ENCODE measurements at places on chromosomes 1 and 21.

DNA sequence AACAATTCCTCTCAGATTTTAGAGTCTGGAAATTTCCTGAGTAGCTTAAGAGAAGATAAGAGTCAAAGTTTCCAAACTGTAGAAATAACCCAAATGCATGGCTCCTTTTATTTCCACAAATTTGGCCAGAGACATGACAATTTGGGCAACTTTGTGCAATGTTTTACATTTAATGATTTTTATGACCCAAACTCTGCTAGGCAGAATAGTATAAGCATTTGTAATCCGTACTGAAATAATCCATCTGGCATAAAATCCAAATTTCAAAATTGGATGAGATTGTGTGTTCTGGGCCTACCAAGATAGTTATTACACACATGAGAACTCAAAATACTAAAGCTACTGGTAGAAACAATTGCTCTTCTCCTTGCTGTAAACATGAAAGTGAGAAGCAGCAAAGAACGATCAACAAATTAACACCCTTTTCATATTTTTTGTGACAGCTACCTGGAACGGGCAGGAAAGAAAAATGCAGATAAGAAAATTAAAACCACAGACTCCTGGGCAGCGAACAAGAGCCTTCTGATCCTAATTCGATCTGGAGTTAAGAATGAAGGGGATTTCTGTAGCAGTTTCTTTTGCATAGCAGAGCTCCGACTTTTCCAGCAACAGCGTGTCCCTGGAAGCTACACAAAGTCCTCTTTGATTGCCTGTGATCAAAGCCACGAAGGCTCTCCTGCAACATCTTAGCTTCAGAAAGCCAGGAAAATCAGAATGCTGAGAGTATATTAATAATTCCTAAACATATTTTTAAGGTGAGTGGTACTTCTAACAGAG is 191.2 kb downstream of the GRIK1 start:
- DNase-seq, result no peak

DNA sequence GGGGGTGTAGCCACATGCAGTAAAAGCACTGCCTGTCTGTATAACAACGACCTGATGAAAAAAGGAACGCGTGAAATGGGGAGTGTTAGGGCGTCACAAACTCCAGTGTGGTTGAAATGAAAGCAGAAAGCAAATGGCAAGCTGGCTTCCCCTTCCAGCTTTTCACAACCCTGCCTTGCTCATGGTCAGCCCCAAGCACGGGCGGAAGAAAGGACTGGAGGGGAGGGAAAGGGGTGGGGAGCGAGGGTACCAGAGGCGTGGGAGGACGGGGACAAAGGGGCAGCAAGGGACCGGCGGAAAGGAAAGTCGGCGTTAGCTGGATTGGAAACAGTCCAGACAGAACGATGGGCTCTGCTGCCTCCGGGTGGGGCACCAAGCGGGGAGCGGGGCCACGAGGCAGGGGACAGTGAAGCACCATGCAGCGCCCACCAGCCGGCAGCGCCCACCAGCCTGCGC is 9.6 kb downstream of the VPS26C start:
- DNase-seq, result peak; percentile 50

GRCh38 chr1:209349363-209350308 is 233.9 kb upstream of the CAMK1G start:
- no peak for DNase-seq

- no peak for DNase-seq
Observed at GRCh38 chr1:219773775-219774174, 154.6 kb downstream of the SLC30A10 start.

GRCh38 chr21:15795533-15795932 is 65.8 kb downstream of the USP25 start:
- DNase-seq, result no peak

- DNase-seq, result no peak
Observed at GRCh38 chr1:221184131-221184794, 305.0 kb downstream of the HLX start.

DNA sequence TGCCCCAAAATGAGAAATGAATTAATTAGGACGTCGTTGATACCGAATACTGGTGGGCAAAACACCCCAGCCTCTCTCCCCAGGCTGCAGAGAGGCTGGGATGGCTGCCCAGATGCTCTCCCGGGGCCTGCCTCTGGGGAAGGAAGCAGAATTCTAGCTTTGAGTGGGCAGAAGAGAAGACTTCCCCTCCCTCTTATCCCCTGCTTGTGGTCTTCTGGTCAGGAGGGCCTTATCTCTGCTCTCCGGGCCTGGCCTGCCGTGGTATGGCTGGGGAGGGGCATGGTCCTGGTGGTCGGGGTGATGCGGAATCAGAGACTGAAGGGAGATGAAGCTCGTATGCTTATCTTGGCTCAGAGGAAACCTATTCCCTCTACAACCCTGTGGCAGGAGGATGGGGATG is 9.8 kb upstream of the CSF3R start:
- DNase-seq, result no peak

- DNase-seq, result no peak
Observed at GRCh38 chr21:41048145-41048544, 119.8 kb upstream of the BACE2 start.

DNA sequence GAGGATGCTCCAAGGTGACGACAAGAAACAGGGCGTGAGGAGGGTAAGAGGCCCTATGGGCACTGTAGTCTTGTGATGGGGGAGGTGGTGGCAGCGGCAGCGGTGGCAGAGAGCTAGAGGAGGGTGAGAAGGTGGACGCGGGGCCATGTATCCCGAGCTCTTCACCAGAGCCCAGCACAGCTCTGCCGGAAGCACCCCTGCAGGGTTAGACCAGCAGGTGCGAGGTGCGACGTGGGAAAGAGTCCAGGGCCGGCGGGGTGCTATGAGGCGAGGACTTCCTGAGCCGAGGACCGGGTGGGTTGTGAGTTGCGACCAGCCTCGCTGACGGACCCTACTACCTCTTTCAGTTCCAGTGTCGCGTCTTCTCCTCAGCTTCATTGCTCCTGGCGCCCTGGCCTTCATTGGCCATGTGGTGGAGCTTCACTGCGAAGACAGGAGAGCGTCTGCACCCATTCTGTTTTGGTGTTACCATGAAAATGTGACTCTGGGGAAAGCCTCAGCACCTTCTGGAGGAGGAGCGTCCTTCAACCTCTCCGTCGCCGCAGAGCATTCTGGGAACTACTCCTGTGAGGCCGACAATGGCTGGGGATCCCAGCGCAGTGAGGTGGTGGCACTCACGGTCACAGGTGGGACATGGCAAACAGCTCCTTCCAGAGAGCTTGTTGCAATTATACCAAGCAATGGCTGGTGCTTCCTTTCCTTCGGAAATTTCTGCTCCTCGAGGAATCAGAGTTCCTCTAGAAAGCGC is 67.9 kb upstream of the KIRREL1 start:
- no peak for DNase-seq

- DNase-seq, result no peak
Observed at GRCh38 chr1:244988521-244988920, 124.2 kb upstream of the HNRNPU start.

GRCh38 chr1:107326824-107327445 is 186.1 kb downstream of the NTNG1 start:
- no peak for DNase-seq

- no peak for DNase-seq
Observed at GRCh38 chr21:14084068-14084501, 126.7 kb downstream of the LIPI start.

DNA sequence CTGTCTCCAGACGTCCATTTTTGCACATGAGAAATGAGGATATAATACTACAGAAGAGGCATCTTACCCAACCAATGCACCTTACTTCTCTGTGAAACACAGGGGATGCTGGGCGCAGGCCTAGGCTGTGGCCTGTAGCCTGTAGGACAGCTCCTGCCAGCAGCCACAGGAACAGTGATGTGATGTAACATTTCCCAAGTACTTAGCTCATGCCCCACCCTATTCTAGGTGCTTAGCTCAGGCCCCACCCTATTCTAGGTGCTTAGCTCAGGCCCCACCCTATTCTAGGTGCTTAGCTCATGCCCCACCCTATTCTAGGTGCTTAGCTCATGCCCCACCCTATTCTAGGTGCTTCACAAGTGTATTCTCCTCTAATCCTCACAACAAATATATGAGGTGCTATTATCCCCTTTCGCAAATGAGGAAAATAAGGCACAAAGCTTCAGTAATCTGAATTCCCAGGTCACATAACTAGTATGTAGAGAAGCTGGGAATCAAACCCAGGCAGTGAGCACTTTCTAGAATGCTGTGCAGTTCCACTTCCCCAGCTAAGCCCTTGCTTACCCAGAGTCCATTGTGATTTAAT is 4.6 kb upstream of the NAXE start:
- no peak for DNase-seq

DNA sequence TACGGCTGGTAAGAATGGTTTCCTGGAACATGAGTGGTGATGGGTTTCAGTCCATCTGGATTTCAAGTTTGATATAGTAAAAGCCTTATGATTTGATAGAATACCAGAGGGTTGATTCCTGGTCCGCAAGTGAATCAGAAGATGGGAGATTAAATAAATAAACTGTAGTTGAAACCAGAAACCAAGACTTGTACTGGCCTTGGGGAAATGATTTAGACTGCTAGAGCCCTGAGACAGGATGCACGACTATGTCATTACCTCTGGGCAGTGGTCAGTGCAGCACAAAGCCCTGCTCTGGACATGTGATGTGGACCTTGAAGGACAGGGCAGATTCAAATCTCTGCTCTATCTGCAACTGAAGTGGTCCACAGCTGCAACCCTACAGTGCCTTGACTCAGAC is 15.6 kb upstream of the FMOD start:
- no peak for DNase-seq

DNA sequence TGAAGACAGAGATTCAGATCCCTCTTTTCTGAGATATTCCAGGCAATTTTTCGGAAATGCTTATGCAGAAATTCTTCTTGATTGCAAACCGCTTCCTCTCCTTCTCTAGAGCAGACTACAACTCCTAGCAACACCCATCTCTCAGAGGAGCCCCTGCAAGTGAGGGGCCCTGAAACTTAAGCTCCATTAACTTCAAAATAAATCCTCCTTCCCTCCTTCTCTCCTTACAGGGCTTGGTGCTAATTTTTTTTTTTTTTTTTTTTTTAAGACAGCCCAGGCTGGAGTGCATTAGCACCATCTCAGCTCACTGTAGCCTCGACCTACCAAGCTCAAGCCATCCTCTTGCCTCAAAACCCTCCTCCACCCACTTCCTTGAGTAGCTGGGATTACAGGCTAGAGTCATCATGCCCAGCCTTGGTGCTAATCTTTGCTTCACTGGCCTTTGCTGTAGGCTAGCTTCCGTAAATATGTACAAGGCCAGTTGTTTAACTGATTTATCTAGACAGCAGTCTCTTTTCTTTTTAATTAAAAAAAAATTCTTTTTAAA is 30.2 kb upstream of the SFPQ start:
- DNase-seq, result no peak

DNA sequence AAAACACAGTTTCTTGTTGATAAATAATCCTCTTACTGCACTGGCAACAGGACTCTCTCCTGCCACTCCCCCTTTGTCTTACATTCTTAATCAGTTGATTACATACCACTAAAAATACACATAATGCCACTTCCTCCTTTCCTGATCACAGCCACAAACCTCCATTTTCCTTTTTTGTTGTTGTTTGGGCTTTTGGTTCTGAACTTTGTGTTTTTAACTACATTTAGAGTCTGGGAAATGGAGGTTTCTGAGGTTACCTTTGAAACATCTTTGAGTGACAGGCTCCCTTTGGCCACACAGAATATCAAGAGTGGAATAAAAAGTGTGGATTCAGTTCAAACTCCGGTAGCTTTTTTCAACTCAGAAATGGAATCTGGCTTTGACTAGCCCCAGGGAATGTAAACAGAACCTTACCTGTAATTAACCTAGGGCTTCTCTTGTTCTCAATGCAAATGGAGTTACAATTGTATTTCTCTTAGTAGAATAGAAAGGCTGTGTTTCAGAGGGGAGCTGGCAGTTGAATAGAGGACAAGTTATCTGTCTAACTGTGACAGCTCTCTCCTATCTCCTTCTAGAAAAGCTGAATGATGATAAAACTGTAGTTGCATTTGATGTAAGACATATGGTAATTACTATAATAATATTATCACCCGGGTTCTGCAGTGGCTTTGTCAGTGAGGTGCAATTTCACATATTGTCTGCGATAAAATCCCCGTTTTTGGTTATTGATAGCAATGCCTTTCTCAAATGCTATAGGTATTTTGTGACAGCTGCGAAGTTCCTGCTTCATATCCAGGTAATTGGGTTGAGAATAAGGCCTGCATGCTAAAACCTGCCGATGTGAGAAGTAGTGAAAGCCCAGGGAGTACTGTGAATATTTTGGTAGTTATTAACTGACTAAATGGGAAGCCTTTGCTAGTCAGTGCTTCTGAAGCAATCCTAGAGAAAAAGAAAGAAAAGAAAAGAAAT is 66.9 kb downstream of the ST6GALNAC5 start:
- DNase-seq, result no peak

DNA sequence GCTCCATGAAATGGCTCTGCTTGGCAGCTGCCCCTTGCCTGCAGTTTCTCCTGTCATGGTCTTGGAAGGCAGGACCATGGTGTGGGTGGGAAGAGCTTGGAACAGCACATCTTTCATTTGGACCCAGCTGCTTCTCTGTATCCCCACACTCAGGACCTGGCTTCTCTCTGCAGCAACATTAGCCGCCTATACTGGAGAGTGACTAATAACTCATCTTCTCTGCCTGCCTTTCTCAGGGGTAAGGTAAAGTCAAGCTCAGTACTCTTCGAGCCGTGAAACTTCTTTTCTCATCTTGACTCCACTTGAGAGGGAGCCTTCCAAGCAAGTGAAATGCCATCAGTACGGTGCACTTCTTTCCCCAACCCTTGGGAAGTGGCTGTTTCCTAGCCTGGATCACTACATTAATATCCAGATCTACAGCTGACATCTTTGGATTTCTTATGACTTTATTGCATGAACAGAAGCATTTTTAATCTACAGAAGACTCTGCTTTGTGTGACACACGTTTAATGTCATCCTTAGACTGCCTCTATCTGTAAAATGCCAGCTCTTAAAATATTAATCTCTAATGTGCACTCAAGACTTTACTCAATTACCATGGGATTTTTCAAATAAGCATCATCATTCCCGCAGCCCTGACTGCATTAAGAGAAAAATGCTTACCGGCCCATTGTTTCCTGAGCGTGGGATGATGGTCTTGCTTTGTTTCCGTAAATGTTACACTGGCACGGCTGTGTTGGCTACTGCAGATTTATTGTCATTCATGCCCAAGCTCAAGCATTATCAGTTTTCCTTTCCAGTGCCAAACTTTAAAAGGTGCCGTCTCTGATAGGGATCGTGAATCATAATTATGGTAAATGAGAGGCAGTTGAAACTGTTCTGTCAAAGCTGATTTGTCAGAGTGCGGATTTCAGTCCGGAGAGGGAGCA is 242.9 kb downstream of the HHAT start:
- no peak for DNase-seq

GRCh38 chr1:81226603-81226928 is 574.2 kb upstream of the ADGRL2 start:
- DNase-seq, result no peak
